Osteoblast (primary cell): ENCODE measurements at places on chromosomes 3 and 15. TPM values are rescaled to one million over a fixed set of nuclear protein-coding genes. Genes with fewer than 3 reads are reported as not detected.

DNA sequence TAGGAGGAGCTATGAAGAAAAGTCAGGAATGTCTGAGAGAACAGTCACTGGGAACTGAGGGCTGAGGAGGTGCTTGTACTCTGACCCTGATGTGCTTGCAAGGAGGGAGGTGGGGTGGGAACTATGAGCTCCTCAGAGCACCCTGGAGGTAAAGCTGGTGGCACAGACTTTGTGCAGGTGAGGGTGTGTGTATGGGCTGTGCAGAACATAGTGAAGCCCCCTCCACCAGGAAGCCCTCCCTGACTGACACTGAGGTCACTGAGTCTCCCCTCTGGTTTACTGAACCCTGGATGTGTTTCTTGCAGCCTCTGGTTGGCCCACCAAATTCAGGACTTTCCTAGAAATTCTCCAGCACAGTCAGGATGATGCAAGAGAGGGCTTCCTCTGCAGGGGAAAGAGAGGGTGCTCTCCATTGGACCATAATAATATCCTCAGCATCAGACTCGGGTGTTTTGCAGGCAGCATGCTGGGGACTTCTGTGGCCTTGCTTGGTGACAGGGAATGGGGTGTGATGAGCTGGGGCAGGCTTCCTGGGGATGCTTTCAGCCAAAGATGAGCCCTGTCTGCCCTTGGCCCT, 1.5 kb upstream of the ISLR start:
- no peak overlapping the region for H3K27ac ChIP-seq
- H3K36me3 ChIP-seq = no peaks in the 10 kb centered on the region
- no peak for DNase-seq
- H3K27me3 ChIP-seq = no peaks in the 10 kb centered on the region

Gene CKMT1B
- not detected in 2 replicates for total RNA-seq

Gene NECTIN3
- 39.8 and 52.5 TPM in 2 replicates for total RNA-seq

- peaks cover 4% of the 10 kb centered on the region for H3K4me1 ChIP-seq
- H3K27ac ChIP-seq = no peak overlapping the region
- peaks cover 32% of the 10 kb centered on the region for H3K27me3 ChIP-seq
- H3K36me3 ChIP-seq = no peaks in the 10 kb centered on the region
- no peak for DNase-seq
- no peak overlapping the region for H3K4me3 ChIP-seq
Observed at GRCh38 chr3:98557324-98558010, 25.7 kb downstream of the GPR15 start.

Gene NTRK3
- 0.59 and 0.72 TPM in 2 replicates for total RNA-seq

Gene HYKK
- total RNA-seq = 4.1 and 5.1 TPM in 2 replicates

- no peaks in the 10 kb centered on the region for H3K36me3 ChIP-seq
- H3K27me3 ChIP-seq = peaks cover 10% of the 10 kb centered on the region
- H3K4me3 ChIP-seq = no peak overlapping the region
- no peaks in the 10 kb centered on the region for H3K4me1 ChIP-seq
- DNase-seq = no peak
Observed at GRCh38 chr3:183572935-183573334, 17.4 kb upstream of the KLHL6 start.

DNA sequence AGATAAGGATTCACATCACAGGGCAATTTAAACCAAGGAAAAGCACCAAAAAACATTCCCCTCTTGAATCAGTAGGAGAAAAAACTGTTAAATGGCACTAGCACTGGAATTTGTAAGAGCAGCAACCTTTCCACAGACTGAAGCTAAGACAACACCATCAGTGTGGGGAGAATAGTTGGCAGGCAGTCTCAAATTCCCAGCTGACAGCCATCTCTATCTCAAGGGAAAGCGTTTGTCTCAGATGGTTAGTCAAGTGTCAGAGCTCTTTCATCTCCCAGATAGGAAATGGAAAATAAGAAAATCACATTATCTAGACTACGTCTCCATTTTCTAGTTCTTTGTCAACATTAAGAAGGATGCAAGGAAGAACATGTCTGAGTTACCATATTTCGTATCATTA, 228.7 kb downstream of the WDR72 start:
- no peaks in the 10 kb centered on the region for H3K4me1 ChIP-seq
- no peak overlapping the region for H3K4me3 ChIP-seq
- no peaks in the 10 kb centered on the region for H3K27me3 ChIP-seq
- no peaks in the 10 kb centered on the region for H3K36me3 ChIP-seq
- H3K27ac ChIP-seq = no peak overlapping the region

- H3K36me3 ChIP-seq = peaks cover 17% of the 10 kb centered on the region
- H3K27me3 ChIP-seq = no peaks in the 10 kb centered on the region
- H3K4me1 ChIP-seq = no peaks in the 10 kb centered on the region
- no peak overlapping the region for H3K27ac ChIP-seq
Observed at GRCh38 chr15:89616228-89616627, 39.0 kb downstream of the KIF7 start.

DNA sequence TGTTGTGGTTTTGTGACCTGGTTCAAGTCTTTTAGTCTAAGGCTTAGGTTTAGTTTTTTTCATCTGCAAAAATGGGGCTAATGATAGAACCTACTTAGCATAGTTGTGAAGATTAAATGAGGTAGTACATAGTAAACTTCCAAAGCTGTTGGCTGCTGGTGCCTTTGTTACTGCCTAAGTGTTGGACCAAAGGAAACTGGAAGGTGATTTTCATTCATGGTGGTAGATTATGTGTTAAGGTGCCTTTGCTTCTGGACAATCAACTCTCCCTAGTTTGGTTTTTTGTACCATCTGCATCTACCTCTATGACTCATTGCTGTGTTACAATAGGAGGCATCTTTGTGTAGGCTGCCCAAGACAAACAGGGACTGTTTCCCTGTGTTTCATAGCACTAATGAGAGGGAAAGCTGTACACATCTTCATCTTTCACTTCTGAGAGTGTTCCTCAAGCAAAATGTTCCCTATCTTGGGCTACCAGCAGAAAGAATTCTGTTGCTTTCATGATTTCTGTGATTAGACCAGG, 3.2 kb downstream of the MAP2K1 start:
- H3K4me1 ChIP-seq = peaks cover 24% of the 10 kb centered on the region
- H3K27me3 ChIP-seq = no peaks in the 10 kb centered on the region
- no peak overlapping the region for H3K27ac ChIP-seq
- no peak for DNase-seq
- H3K4me3 ChIP-seq = no peak overlapping the region
- H3K36me3 ChIP-seq = no peaks in the 10 kb centered on the region

Gene CAMKV
- total RNA-seq = not detected in 2 replicates

GRCh38 chr3:180040966-180041365, 4.2 kb upstream of the PEX5L start:
- no peaks in the 10 kb centered on the region for H3K36me3 ChIP-seq
- H3K27ac ChIP-seq = no peak overlapping the region
- H3K4me3 ChIP-seq = no peak overlapping the region
- H3K27me3 ChIP-seq = peaks cover 16% of the 10 kb centered on the region
- DNase-seq = no peak

DNA sequence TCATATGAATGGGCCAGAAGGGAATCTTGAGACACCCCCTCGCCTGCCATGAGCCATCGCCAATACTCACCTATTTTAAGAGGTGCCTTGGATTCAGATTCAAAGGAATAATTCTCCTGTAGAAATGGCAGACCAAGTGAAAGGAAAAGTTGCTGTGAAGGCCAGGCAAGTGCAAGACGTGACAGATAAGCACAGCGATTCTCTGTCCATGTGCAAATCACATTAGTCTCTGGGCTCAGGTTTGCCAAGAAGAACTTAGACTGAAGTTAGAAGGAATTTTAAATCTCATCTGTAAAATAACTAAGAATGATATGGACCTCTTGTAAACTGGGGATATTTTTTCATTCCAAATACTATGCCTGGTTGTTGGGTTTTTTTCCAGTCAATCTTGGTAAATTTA, 173.6 kb downstream of the UACA start:
- peaks cover 13% of the 10 kb centered on the region for H3K4me1 ChIP-seq
- H3K4me3 ChIP-seq = no peak overlapping the region
- peaks cover 19% of the 10 kb centered on the region for H3K27me3 ChIP-seq
- no peak overlapping the region for H3K27ac ChIP-seq

DNA sequence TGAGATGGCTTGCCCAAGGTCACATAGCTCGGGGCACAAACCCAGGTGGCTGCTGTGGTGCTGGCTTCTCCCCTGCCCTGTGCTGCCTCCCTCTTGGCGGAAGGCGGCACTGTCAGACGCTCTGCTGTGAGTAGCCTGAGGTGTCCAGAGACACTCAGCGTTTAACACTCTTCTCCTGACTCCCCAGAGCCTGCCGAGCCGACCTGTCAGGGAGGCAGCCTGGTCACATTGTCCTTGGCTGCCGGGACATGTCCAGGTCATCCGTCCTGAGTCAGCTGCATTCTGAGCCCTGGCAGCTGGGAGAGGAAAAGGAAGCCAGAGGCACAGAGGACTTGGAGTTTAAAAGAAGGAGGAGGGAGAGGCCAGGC, 4.7 kb downstream of the LMAN1L start:
- H3K27me3 ChIP-seq = no peaks in the 10 kb centered on the region
- H3K27ac ChIP-seq = no peak overlapping the region
- no peak overlapping the region for H3K4me3 ChIP-seq

DNA sequence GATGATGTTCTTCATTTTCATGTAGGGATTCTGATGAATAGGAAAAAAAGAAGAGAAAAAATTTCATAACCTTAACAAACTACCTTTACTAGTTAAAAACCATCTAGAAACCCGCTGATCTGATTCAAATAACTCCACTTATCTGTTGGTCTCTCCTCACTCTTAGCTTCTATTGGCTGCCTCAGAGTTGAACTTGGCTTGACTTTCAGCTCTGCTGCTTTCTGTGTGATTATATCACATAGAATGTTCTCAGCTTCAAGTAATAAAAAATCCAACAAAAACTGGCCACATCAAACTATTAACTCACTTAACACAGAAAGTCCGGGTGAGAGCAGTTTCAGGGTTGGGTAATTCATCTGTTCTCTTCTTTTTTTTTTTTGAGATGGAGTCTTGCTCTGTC, 126.8 kb upstream of the RASGRP1 start:
- no peak overlapping the region for H3K4me3 ChIP-seq
- no peak overlapping the region for H3K27ac ChIP-seq
- no peaks in the 10 kb centered on the region for H3K4me1 ChIP-seq
- H3K27me3 ChIP-seq = no peaks in the 10 kb centered on the region
- H3K36me3 ChIP-seq = no peaks in the 10 kb centered on the region
- DNase-seq = no peak

Gene CACNA1D
- under 0.01 and 0.29 TPM in 2 replicates for total RNA-seq

Gene CCR8
- not detected in 2 replicates for total RNA-seq

Gene MUSTN1
- 1.4 TPM in 1 of 2 replicates, not detected in the other for total RNA-seq

Gene CPNE9
- not detected in 2 replicates for total RNA-seq

DNA sequence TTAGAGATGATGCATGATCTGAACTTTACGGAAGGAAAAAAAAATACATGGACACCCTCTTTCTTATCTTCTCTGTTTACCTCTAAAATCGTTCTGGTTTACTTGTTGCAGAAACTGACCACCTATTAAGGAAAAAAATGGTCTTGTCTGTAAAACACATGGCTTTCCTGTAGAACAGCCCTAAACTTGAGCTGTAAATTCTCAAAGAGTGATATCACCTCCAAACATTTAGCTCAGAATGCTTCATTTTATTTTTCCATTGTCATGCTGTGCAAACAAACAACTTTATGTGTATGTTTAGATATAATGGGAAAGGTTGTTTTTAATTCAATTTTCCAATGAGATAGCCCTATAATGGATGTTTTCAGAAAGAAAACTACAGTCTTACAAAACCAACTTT, 237.4 kb upstream of the NR2F2 start:
- H3K4me1 ChIP-seq = no peaks in the 10 kb centered on the region
- no peaks in the 10 kb centered on the region for H3K36me3 ChIP-seq
- H3K27ac ChIP-seq = no peak overlapping the region
- no peak overlapping the region for H3K4me3 ChIP-seq
- H3K27me3 ChIP-seq = no peaks in the 10 kb centered on the region

DNA sequence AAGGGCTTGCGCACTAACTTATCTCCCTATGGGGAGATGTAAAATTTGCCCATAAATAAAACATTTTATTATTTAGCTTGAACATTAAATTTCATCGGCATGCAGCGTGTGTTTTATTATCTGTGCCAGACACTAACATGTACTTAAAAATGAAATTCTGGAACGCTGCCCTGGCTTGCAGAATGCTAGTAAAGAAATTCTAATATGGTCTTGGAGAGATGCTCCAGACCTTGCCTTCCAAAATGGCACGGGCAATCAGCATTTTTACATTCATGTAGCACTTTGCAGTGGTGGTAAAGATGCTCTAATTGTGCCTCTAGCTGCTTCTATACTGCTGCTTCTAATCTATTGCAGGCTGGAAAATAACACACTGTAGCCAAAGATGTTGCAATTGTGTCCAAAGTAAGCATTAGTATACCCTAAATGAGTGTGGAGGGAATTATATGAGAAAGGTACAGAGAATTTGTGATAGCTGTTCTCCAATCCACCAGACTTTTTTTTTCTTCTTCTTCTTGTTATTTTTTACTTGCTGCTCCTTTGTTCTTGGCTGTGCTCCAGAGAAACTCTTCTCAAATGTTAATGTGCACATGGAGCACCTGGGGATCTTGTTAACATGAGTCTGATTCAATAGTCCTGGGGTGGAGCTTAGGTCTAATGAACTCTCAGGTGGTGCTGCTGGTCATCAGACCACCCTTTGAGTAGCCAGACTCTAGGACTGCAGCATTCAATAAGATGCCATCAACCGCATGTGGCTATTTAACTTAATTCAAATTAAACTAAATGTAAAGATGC, 47.3 kb downstream of the CRABP1 start:
- DNase-seq = no peak
- no peak overlapping the region for H3K4me3 ChIP-seq
- no peaks in the 10 kb centered on the region for H3K4me1 ChIP-seq
- H3K36me3 ChIP-seq = no peaks in the 10 kb centered on the region
- H3K27me3 ChIP-seq = peaks cover 51% of the 10 kb centered on the region

GRCh38 chr3:71565316-71565715, 18.2 kb downstream of the FOXP1 start:
- H3K4me3 ChIP-seq = no peak overlapping the region
- no peaks in the 10 kb centered on the region for H3K27me3 ChIP-seq
- DNase-seq = no peak

GRCh38 chr3:12501360-12502020, 17.2 kb downstream of the TSEN2 start:
- H3K27ac ChIP-seq = no peak overlapping the region
- no peak overlapping the region for H3K4me3 ChIP-seq
- peaks cover 52% of the 10 kb centered on the region for H3K36me3 ChIP-seq
- no peaks in the 10 kb centered on the region for H3K27me3 ChIP-seq

Gene MAGI1
- total RNA-seq = 61.0 and 66.6 TPM in 2 replicates

DNA sequence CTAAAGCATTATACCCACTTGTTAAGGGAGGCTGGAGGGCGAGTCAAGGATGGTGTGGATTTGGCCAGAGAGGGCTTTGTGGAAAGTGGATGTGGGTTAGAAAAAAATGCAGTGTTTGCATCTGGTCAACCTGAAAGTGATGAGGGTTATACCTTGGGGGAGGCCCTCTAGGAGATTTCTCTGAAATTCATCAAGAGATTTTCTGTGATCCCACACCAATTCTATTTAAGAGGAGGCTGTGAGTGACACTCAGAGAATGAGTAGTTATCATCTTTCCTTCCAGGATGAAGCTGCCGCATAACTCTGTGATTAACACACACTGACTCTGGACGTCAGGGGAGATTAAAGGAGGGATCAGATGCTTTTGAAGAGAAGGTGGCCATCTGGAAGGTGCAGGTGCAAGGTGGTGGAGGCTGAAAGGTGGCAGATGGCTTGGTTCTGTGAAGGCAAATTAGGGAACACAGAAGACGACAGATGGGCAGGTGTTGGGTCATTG, 54.8 kb downstream of the ANAPC13 start:
- DNase-seq = no peak
- H3K36me3 ChIP-seq = no peaks in the 10 kb centered on the region
- H3K4me3 ChIP-seq = no peak overlapping the region
- H3K4me1 ChIP-seq = peaks cover 30% of the 10 kb centered on the region

Gene DZIP3
- total RNA-seq = 12.3 and 12.4 TPM in 2 replicates
